LHCN-M2 (cell line): ENCODE measurements at places on chromosomes 3 and 15. TPM values are rescaled to one million over a fixed set of nuclear protein-coding genes. Genes with fewer than 3 reads are reported as not detected.

DNA sequence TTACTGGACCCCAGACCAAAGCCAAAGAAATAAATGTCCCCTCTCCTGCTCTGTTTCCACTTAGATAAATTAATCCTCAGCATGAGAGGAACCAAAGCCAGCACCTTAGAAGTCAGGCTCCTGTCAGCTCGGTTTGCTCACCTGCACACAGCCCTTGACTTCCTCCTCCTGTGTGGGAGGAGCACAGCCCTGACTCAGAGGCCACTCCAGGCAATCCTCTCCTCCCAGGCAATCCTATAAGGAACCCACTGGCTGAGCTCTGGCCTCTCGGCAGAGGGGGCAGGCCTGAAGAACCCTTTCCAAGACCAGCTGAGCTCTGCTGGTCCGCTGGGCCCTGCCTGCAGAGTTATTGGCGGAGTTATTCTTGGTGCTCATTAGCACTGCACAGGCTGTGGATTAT lies 30.8 kb downstream of the LIPC start:
- no peak for DNase-seq

DNA sequence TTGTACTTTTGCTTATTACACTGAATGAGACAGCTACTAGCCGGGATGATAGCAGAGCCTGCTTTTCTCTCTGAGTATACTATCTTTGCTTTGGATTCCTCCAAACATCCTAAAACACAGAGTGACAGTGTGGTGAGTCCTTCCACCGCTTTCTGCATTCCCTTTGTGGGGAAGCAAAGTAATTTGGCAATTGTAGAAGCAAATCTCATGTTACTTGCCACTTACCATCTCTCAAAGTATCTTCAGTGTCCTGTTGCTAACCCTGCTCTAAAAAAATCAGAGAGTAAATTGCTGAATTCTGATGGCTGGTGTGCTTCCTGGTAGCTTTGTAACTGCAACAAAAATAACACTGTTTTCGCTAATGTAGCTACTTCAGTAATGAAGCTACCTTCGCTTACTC lies 92.4 kb upstream of the LRRFIP2 start:
- no peak for DNase-seq

- no peak for DNase-seq
Observed at GRCh38 chr3:1987980-1988379, 110.7 kb upstream of the CNTN4 start.

GRCh38 chr3:182214416-182214815 lies 502.7 kb downstream of the SOX2 start:
- DNase-seq = no peak

GRCh38 chr15:28993051-28993719 lies 107.4 kb downstream of the APBA2 start:
- no peak for DNase-seq

- DNase-seq = no peak
Observed at GRCh38 chr15:59396211-59396610, 23.5 kb upstream of the MYO1E start.

DNA sequence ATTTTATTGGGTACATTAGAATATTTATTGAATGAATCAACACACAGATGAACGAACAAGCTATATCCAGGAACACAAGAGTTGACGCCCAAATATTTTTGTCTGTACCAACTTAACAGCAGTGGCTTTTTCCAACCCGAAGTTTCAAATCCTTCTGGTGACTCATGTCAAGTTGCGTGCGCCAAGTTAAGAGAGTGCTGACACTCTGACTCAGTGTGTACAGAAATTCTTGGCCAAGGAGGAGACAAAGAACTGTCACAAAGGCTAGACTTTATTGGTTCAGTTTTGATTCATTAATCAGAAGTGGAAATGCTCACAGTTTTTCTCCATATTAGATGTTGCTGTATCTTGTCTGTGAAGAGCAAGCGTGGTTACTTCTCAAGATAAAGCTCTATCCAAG lies 59.6 kb upstream of the TSC22D2 start:
- DNase-seq = peak; percentile 93

DNA sequence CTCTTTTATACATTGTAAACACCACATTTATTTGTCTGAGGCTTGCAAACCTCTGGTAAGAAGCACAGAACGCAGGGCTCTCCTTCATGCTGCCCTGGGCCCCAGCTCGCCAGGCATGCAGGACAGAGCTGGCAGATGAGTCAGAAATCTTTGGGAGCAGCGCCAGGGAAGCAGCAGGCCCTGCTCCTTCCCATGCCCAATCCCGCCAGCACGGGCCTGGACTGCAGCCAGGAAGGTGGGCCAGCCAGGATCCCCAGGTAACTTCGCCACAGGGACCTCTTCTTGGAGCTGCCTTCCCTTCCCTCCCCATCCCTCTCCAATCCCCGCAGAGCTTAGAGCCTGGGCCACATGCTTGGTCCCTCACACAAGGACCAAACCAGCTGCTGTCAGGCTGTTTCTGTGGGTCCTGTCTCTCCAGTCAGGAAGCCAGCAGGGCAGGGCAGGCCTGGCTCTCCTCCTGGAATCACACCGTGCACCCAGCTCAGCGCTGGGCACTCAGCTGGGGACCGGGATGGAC lies 8.8 kb downstream of the STOML1 start:
- DNase-seq = peak; percentile 86

DNA sequence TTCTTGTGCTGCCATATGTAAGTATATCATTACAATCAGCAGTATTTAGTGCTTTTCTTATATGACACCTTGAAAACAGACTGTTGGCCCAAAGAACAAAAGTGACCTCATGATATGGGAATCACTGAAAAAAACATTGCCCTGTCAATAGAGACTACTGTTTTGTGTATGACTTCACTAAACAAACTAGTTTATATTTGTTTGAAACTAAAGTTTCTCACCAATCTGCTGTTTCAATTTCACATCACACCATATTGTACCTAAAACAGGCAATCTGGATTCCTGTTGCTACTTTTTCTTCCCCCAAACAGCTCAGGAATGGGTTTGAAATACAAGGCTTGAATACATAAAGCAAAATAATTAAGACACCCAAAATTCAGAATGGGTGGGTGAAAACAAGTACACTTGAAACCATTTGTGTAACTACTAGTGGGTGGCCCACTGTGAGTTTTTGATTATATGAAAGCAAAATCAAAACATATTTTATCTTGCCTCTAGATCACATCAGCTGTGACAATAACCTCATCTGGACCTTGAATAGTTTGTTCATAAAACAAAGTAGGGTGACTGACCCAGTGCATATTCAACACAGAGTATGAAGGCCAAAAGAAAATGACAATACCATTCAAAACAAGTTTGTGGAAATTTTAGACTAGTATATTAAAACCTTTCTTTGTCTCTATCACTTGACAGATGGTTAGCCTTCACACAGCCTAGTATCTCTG lies 5.9 kb downstream of the ZBTB20 start:
- no peak for DNase-seq

DNA sequence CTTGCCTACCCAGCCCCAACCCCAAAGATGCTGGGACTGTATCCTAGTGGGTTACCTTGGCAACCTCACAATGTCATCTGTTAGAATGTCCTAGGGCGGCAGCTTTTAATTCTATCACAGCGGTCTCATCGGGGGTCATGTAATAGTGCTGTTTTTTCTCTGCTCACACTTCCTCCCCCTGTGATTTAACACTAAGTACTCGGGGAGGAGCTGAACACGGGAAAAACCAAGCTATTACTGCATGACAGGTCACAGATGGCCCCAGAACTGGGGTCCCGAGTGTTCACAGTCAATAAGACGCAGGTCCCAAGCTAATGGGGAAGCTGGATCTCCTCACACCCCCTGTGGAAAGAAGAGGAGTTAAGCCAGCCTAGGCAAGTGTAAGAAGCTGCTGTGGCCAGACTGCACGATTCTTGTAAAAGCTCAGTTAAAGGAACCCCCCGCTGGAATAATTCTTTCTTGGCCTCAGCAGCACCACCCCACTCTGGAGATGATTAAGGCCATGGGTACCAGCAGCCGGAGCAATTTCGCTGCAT lies 2.5 kb upstream of the RFTN1 start:
- DNase-seq = no peak

- DNase-seq = no peak
Observed at GRCh38 chr15:66764072-66764786, 62.2 kb downstream of the SMAD6 start.

DNA sequence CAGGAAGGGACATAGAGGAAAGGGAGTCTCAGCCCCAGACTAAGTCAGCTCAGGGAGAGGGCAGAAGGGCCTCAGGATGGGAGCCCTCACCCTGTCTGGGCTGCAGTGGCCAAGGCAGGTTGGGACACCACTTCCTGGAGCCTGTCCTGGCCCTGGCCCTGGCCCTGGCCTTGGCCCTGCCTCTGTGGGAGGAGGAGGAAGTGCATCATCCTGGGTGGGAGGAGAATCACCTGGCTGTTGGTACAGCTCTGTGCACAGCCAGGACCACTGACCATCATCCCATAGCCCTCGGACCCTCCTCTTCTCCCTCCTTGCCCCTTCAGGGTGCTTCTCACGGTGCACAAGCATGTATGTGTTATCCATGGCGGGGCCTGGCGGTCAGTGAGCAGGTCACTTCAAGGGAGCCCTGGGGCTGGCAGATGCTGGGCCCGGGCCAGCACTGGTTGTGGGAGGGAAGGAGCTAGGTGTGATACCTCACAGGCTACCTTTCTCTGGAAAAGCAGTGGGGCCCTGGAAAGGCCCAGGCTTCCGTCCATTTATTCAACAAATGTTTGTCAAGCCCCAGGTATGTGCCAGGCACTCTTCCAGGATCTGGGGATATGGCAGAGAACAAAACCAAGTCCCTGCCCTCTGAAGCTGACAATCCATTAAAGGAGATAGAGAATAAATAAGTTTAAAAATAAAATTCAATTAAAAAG lies 8.2 kb upstream of the APEH start:
- no peak for DNase-seq

GRCh38 chr3:83454353-83454752 lies 1504.4 kb upstream of the CADM2 start:
- DNase-seq = no peak

DNA sequence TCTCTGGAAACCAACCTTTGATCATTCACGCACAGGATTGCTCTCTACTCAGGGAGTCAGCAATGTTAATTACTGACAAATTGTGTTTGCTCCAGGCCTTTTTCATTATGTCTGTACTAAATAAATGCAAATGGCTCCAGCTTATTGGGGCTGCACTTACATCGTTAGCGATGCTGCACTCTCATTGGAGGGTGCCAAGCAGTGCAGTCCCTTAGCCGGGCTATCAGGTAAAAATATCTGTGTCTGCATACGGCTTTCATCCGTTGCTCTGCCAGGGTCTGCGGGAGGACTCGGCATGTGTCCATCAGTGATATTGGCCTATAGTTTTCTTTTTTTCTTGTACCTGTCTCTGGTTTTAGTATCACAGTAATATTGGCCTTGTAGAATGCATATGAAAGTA lies 471.5 kb upstream of the CADM2 start:
- no peak for DNase-seq

GRCh38 chr3:73846951-73847350 lies 222.2 kb upstream of the PDZRN3 start:
- DNase-seq = no peak

- no peak for DNase-seq
Observed at GRCh38 chr3:40099871-40100270, 209.6 kb upstream of the EIF1B start.

GRCh38 chr3:147572970-147573340 lies 163.8 kb downstream of the ZIC1 start:
- DNase-seq = peak; percentile 55

- peak; percentile 65 for DNase-seq
Observed at GRCh38 chr3:9915254-9916141, 1.4 kb upstream of the IL17RC start.

- peak; percentile 1 for DNase-seq
Observed at GRCh38 chr15:24761704-24762302, 86.2 kb downstream of the NPAP1 start.

- no peak for DNase-seq
Observed at GRCh38 chr3:158819282-158819681, 17.4 kb downstream of the MFSD1 start.

DNA sequence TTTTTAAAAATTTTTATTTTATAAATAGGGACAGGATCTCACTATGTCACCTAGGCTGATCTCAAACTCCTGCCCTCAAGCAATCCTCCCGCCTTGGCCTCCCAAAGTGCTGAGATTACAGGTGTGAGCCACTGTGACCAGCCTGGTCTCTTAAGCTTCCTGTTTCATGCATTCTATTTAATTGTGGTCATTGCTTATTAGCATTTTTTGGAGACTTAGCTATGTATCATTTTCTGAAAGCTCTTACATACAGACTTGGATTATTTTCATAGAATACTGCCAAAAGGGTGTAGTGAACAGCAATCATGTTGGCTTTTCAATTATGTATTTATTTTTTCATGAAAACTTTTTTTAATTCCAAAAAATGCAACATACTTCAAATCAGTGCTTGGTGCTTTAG lies 51.5 kb upstream of the DCUN1D1 start:
- no peak for DNase-seq

DNA sequence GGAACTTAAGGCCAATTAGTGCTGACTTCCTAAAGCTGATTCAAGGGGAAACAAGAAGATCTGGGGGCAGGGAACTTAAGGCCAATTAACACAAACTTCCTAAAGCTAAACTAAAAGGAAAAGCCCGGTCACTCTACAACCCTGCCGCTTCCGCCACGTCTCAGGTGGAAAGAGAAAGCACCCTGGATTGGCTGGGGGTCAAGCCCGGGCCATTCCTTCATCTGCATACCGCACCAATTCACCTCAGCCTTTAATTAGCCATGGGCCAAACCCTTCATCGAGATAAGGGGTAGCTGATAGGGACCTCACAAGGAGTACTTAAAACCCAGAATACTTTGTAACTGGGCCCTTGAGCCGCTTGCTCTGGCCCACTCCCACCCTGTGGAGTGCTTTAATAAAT lies 14.4 kb downstream of the TMPRSS7 start:
- no peak for DNase-seq

- DNase-seq = peak; percentile 15
Observed at GRCh38 chr3:23806534-23807423, 1.0 kb downstream of the UBE2E1 start.

DNA sequence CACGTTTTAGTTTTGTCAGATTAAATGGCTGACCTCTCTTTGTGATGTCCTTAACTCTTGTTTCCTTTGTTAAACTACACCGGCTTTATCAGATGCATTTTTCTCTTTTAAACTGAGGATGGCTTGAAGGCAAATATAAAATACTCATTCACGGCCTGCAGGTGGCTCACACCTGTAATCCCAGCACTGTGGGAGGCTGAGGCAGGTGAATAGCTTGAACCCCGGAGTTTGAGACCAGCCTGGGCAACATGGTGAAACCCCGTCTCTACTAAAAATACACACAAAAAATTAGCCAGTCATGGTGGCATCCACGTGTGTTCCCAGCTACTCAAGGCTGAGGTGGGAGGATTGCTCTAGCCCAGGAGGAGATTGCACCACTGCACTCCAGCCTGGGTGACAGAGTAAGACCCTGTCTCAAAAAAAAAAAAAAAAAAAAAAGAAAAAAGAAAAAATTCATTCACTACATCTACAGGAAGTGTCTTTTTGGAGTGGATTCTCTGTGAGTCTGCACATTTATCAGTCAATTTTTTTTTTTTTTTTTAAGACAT lies 34.7 kb upstream of the SACM1L start:
- no peak for DNase-seq

GRCh38 chr3:55724821-55725220 lies 237.7 kb upstream of the WNT5A start:
- DNase-seq = peak; percentile 16

SLC35G2 gene
- total RNA-seq = 17.4 and 18.7 TPM in 2 replicates

CAMP gene
- not detected in 2 replicates for total RNA-seq

DLEC1 gene
- 0.13 TPM in 1 of 2 replicates, not detected in the other for total RNA-seq

MTFMT gene
- 28.7 and 36.5 TPM in 2 replicates for total RNA-seq

TRH gene
- not detected in 2 replicates for total RNA-seq

SOX2 gene
- not detected in 2 replicates for total RNA-seq

PRR20G gene
- total RNA-seq = not detected in 2 replicates

CACNA1D gene
- total RNA-seq = 0.57 TPM in 1 of 2 replicates, not detected in the other

SEMA7A gene
- total RNA-seq = 131 and 158 TPM in 2 replicates

PLA2G4E gene
- not detected in 2 replicates for total RNA-seq
